ENCODE measurements at places on chromosomes 3 and 15.

DNA sequence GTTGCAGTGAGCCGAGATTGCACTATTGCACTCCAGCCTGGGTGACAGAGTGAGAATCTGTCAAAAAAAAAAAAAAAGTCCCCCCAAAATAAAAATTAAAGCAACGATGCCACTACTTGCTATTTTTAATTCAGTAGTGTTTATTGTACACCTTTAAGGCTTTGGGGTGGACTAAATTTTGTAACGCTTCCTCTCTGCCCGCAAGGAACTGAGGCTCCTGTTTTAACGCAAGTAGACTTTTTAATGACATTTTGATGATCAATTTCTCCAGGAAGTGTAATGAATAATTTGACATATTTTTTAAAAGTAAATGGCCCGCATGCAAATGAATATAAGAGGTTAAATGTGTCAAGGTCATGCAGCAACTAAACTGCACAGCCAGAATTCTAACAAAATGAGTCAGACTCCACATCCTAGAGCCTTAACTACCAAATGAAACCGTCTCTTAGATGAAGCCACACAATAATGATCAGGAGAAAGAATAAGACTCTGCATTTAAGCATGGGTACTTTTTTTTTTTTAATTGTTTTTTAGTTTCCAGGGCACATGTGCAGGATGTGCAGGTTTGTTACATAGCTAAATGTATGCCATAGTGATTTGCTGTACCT lies 96.8 kb upstream of the LMOD3 start:
- no peak for DNase-seq

GRCh38 chr3:184697845-184698244 lies 14.0 kb downstream of the MAGEF1 start:
- no peak for DNase-seq

- DNase-seq, result no peak
These were observed 35.5 kb downstream of the C3orf80 start for GRCh38 chr3:160260587-160261270.

DNA sequence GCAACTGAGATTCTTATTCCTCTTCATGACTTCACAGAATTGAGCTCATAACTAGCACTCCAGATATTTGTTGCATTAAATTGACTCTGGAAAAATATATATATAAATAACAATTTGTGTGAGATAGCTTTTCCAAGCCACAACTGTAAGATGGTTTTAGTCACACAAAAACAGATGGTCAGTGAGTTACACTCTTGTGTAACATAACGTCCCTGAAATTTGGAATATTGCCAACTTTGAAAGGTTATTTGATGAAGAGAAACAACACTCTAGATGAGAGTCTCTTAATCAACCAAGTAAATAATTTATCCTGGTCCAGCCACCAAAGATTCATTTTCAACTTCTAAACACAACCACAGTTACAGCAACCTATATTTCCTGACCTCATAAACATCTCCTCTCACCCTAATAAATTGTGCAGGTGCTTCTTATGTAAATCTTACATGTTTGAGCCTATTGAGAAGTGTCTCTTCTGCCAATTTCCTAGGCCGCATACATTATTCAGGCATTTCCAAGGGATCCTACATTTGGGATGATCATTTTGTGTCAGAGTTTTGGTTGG lies 84.9 kb upstream of the ACP3 start:
- no peak for DNase-seq

DNA sequence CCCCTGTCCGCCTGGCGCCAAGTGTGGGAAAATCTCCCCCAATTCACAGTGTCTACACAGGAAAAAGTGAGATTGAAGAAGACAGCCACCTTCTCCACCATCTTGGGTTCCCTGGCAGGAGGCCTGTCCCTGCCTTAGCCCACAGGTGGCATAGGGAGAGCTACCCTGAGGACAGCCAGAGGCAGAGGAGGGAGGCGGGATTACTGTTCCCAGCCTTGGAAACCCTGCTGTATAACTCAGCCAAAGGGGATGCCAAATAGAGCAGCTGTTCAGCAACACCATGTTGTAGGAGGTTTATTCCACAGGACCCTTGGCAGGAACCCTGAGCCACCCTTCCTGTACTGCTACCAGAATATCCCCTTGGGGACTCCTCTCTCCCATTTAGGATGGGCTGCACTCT lies 54.8 kb downstream of the PAK2 start:
- no peak for DNase-seq

DNA sequence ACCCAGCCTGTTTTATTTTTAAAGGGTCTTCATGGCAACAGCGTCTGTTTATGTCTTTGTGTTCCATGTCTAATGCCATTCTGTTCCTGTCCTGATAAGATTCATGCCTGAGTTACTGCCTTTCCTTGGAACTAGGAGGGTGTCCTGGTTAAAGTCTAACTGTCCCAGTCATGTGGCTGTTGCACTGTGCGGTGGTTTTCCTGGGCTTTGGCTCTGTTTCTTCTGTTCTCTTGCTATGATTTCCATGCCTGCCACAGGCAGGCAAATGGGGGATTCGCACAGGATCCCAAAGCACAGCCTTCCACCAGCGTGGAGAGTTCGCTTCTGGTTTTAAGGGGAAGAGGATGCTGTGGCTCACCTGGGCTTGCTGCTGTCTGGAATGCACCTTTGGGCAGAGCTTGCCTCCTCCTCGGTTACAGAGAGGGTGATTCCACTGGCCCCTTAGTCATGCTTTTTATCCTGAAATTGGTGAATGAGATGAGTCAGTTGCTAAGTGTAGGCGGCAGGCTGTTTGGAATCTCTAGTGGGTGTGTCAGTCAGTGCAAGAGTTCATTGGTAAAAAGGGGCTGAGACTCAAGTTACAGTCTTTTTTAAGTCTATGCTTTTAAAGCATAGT lies 86.8 kb downstream of the CCK start:
- DNase-seq, result no peak

GRCh38 chr15:68112706-68113105 lies 58.6 kb downstream of the PIAS1 start:
- no peak for DNase-seq

- no peak for DNase-seq
These were observed 1.2 kb upstream of the SNAPC5 start for GRCh38 chr15:66498501-66499386.

- DNase-seq, result no peak
These were observed 108.8 kb downstream of the FAIM start for GRCh38 chr3:138717348-138717747.

DNA sequence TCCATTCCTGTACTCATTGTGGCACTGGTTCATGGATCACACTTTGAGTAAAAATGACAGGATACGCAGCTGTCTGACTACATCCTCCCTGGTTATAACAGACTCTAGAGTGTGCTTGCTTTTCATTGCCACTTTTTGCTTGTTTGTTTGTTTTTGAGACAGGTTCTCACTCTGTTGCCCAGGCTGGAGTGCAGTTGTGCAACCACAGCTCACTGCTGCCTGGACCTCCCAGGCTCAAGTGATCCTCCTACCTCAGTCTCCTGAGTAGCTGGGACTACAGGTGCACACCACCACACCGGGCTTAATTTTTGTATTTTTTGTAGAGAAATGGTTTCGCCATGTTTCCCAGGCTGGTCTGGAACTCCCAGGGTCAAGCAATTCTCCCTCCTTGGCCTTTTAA lies 89.3 kb upstream of the ROBO2 start:
- DNase-seq, result no peak

DNA sequence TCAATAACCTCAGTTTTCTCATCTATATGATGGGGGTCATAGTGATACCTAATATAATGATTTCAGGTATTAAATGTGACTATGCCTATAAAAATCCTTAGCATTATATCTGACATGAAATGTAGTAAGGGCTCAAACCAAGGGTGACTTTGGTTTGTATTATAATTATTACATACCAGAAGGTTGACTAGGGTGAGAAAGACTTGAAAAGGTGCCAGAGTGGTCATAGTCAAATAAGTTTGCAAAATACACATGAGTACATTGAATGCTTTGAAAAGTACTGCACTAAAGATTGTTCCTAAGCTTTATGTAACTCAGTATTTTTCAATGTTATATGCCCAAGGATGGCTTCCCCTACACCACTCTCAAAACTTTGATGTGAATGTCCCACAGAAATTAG lies 297.2 kb downstream of the ARPP21 start:
- DNase-seq, result no peak

Measured in stimulated activated CD4-positive, alpha-beta T cell treated with anti-CD3 and anti-CD28 coated beads, Interleukin-15, amount 100 ng/mL, for 1 hour (primary cell).